ENCODE measurements at places on chromosomes 11 and 22.

- no peak for DNase-seq
Observed at GRCh38 chr11:33182246-33182878, 21.1 kb upstream of the CSTF3 start.

DNA sequence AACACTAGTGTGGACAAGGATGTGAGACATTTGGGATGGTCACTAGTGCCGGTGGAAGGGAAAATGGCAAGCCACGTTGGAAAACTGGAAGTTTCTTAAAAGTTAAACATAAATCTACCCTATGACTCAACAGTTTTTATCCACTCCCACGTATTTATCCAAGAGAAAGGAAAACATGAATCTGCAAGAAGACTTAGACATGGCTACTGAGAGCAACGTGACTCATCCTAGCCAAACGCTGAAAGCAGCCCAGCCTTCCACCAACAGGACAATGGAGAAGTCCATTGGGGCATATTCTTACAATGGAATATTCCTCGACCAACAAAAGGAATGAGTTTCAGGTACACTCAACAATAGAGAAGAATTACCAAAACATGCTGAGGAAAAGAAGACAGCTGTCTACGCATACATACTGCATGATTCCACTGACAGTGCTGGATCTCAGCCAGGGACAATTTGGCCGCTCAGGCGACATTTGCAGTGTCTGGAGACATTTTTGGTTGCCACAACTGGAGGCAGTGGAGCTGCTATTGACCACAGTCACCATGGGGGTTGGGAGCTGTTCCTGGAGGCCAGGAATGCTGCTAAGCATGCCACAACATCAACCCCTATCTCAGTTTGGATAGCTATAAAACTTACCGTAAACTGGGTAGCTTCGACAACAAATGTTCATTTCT, 21.2 kb downstream of the SYT13 start:
- DNase-seq, result no peak

DNA sequence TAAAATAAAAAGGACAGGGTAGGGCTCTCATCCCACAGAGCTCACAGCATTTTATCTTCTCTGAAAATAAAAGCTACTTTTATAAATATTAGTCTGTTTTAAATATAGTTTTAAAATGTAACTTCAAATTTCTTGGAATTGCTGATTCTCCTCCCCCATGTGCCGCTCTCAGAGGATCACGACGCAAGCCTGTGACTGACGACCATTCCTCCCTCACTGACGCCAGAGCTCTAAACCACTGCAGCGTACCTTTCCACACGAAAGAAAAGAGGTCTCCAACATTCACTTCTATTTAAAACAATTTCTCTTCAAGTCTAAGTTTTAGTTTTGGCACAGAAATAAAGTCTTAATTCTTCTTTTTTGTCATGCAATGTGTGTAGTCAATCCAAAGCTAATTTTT, 9.3 kb downstream of the TOLLIP start:
- DNase-seq, result no peak

DNA sequence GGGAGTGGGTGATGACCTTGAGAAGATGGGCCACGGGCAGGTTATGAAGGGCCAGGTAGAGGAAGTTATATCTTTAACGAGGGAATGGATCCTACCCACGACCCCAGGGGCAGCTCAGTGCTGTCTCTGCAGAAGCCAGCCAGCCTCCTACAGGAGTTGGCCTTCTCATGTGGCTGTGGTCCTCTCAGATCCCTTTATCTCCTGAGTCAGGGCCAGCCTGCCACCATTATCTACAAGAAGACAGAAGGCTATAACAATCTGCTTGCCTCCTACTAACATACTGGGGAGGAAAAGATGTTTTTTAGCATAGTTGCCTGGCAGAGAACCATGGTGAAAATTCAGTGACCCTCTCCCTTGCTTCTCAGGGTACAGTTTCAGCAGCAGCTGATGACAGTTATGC, 7.0 kb upstream of the YWHAH start:
- no peak for DNase-seq

GRCh38 chr11:88179141-88179540, 3.9 kb upstream of the RAB38 start:
- no peak for DNase-seq

- DNase-seq, result no peak
Observed at GRCh38 chr11:5631417-5631816, 6.6 kb downstream of the TRIM34 start.

- DNase-seq, result no peak
Observed at GRCh38 chr22:49147617-49148175, 680.0 kb downstream of the BRD1 start.

DNA sequence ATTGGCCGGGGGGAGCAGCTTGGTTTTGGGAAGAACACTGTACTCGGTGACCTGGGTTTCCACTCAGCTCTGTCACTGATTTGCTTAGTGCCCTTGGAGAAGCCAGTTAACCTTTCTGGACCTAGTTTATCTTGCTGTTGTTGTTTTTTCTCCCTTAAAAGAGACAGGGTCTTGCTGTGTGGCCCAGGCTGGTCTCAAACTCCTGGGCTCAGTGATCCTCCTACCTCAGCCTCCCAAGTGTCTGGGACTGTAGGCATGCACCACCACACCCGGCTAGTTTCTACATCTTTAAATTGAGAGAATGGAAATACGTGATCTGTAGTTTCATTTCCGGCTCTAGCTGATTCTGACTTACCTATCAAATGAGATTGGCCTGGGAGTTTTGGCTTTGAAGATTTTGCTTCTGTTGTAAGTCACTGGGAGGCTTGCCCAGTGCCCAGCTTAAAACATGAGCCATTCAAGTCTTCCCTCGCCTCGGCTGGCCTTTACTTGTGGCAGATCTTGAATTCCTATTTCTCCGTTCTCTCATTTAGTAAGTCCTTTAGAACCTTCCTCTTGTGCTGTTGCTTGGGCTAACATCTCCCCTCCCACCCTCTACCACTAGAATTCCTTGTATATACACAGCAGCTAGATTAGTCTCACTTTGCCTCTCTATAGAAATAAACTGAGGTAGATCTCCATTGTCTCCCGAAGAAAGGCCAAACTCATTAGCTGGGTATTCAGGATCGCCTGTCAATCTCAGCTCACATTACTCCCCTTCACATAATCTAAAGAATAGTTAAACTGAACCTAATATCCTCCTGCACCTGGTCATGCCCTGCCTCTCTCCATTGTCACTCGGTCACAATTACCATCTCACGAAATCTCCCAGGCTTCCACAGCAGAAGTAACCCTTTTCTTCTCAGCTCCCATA, 87.7 kb upstream of the SLC25A18 start:
- DNase-seq, result no peak

- peak; percentile 31 for DNase-seq
Observed at GRCh38 chr22:32723643-32724042, 77.9 kb upstream of the TIMP3 start.

GRCh38 chr11:13064593-13064992, 55.5 kb downstream of the RASSF10 start:
- DNase-seq, result peak; percentile 71

GRCh38 chr11:6321961-6322362, 1.7 kb upstream of the CAVIN3 start:
- DNase-seq, result no peak

DNA sequence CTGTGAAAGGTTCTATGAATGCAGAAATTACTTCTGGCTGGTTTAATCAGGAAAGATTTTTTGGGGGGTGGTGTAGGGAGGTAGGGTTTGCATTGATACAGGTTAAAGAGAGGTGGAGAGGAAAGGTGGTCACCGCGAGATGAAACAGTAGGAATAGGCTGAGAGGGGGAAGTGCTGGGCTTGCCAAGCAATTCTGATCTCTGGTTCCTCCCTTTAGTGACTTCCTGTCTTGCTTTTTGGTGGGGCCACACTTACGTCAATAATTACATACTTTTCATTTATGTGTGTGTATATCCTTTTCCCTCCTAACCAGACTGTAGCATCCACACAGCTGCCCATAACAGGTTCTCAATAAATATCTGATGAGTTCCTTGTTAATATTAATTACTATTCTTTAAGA, 120.0 kb downstream of the CTNND1 start:
- DNase-seq, result no peak

- DNase-seq, result peak; percentile 89
Observed at GRCh38 chr11:124622531-124623451, at the start of gene TBRG1. TBRG1 (plus strand) TSS chr11:124622864; CDS start chr11:124623084, 220 bp downstream.

DNA sequence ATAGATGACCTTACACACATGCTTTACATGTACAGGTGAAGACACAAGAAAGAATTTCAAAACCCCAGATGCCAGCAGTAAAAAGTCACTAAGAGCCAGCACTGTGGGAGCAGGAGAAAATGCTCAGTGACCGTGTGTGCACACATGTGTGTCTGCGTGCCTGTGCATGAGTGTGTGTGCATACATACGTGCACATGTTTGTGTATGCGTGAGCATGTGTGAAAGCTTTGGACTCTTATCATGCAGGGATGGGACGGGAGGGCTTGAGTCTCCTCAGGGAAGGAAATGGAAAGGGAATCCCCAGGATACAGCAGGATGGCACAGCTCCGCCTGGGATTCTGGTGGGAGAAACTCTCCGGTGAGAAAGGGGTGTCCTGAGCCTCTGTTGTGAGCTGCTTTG, 121.5 kb upstream of the B3GAT1 start:
- no peak for DNase-seq

GRCh38 chr22:41745968-41746367, 46.7 kb downstream of the MEI1 start:
- no peak for DNase-seq

- no peak for DNase-seq
Observed at GRCh38 chr22:50605613-50606074, 5.1 kb downstream of the MAPK8IP2 start.

- DNase-seq, result peak; percentile 75
Observed at GRCh38 chr22:37898441-37899181, 7.5 kb upstream of the MICALL1 start.

GRCh38 chr11:15280393-15280792, 165.7 kb downstream of the INSC start:
- no peak for DNase-seq

DNA sequence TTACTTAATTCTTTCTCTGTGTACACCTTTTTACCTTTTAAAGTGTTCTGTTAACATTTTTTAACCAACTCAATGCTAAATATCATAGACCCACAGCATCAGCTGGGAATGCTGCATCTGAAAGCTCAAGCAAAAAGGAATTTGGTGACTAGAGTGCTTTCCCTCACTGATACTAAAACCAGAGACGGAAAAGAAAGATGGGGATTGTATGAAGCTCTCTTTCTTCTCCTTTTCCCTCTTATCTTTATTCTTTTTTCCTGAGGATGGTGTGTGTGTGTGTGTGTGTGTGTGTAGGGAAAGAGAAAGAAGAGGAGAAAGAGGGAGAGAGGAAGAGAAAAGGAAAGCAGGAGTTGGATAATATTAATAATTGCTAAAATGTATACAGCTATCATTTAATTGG, 4.1 kb upstream of the SIK2 start:
- DNase-seq, result no peak

DNA sequence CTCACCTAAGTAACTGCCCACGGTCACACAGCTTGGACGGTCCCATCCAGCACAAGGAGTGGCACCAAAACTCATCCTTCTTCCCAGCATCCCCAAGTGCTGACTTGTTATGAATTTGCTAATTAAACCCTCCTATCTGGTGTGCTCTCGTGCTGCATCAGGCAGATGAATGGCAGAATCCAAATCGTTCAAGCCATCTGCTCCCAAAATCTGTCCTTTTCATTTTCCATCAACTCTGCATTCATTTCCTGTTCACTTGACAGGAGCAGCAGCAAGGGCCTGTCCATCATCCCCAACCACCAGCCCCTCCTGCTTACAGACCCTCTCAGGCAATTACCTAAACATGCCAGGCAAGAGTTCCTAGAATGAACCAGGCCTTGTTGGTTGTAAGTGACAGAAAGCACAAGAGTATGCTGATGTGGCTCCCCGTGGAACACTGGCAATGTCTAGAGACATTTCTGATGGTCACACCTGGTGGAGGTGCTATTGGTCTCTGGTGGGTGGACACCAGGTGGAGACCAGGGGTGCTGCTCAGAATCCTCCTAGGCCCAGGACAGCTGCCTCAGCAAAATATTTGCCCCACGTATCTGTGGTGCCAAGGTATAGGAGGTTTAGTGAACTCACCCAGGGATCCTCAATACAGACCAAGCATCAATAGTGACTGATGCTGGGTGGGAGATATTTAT, 832.5 kb downstream of the TBC1D22A start:
- no peak for DNase-seq

GRCh38 chr11:10695833-10696232, 2.3 kb upstream of the IRAG1 start:
- DNase-seq, result no peak

GRCh38 chr11:15651816-15652215, 537.1 kb downstream of the INSC start:
- no peak for DNase-seq

- no peak for DNase-seq
Observed at GRCh38 chr11:106706355-106706754, 311.9 kb downstream of the GUCY1A2 start.

DNA sequence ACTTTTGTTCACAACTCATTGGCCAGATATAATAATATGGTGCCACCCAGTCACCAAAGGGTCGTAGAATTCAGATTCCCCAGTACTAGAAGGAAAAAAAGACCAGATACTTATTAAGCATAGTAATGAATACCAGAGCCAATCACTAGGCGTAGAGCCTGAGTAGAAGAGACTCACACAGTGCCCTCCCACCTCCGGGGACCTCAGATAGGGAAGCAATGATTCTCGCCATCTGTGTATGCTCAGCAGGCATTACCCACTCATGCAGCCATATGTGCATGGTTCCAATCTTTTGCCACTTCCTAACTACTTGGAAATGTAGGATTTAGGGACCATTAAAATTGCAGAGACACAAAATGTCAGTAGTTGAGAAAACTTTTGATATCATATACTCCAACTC, 85.3 kb downstream of the C11orf87 start:
- no peak for DNase-seq

GRCh38 chr22:19329454-19329853, 37.9 kb upstream of the CLTCL1 start:
- no peak for DNase-seq

GRCh38 chr22:22576244-22576988, 17.4 kb upstream of the PRAME start:
- peak; percentile 49 for DNase-seq

- DNase-seq, result no peak
Observed at GRCh38 chr11:80816966-80817365, 1376.1 kb upstream of the TENM4 start.

DNA sequence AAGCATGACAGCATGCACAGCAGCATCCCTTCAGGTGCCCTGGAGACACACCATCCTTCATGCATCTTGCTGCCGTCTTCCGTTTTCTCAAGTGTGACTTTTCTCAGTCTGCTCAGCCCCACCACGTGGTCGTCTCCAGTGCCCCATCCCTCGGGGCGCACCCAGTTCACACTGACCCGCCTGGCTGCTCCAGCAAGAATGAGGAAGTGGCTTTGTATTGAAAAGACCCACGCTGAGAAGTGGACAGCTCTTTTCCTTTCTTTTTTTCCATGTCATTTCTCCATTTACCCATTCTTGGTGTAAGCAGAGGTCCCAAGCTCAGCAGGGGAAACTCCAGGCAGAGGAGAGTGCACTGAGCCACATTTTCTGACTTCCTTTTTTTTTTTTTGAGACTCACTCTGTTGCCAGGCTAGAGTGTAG, 14.5 kb downstream of the SERPINH1 start:
- DNase-seq, result peak; percentile 42
